Prostate gland (tissue), 2 donors: ENCODE measurements at places on chromosomes 6 and 20. TPM values are rescaled to one million over a fixed set of nuclear protein-coding genes. Genes with fewer than 3 reads are reported as not detected.

Gene MCHR2
- total RNA-seq: not detected

Gene C4A
- 32.8 TPM for total RNA-seq

DNA sequence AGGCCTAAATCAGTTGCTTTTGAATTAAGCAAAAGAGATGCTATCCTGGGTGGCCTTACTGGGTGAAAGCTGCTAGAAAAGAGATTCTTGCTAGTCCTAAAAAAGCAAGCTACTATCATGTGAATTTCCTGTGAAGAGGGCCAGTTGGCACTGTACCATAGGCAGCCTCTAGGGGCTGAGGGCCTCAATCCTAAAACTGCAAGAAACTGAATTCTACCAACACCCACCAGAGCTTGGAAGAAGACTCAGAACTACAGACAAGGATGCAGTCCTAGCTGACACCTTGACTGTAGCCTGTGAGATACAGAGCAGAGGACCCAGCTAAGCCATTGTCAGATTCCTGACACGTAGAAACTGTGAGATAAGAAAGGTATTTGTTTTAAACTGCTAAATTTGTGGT, 24.5 kb downstream of the CLIC5 start:
- H3K27ac ChIP-seq: no peak overlapping the region
- H3K27me3 ChIP-seq: no peaks in the 10 kb centered on the region
- no peak for DNase-seq
- H3K4me3 ChIP-seq: no peak overlapping the region
- no peaks in the 10 kb centered on the region for H3K36me3 ChIP-seq
- H3K4me1 ChIP-seq: no peaks in the 10 kb centered on the region

- H3K4me1 ChIP-seq: peaks cover 5% of the 10 kb centered on the region
- H3K27ac ChIP-seq: peak overlapping the region; percentile 34
- H3K36me3 ChIP-seq: no peaks in the 10 kb centered on the region
- no peaks in the 10 kb centered on the region for H3K27me3 ChIP-seq
- H3K4me3 ChIP-seq: no peak overlapping the region
- no peak for DNase-seq
Measured at GRCh38 chr20:3686421-3686820, 4.6 kb upstream of the ADAM33 start.

DNA sequence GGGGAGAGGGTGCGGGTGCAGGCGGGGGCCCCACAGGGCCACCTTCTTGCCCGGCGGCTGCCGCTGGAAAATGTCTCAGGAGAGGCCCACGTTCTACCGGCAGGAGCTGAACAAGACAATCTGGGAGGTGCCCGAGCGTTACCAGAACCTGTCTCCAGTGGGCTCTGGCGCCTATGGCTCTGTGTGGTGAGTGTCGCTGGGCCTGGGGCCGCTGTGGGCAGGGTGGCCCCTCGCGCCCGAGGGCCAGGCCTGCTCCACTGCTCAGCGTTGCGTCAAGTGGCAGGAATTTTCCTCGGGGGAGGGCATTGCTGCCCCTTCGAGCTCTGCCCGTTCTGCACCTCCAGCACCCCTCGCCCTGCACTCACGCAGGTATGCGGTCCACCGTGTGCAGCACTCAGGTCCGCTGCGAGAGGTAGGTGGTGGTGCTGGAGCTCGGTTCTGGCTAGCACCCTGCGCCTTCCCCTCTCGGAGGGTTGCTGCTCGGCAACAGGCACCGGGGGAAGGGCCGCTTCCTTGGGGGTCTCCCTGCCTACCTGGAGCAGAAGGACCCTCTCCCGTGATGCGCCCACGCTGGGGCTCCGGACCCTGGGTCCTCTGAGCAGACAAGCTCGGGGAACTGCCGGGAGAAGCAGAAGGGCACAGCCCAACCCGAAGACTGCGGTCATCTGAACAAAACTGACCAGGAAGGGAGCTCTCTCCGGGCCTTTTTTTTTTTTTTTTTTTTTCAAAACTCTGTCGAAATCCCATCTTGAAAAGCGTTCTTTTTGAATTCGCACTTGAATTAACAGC, 674 bp downstream of the MAPK14 start:
- no peaks in the 10 kb centered on the region for H3K4me1 ChIP-seq
- no peaks in the 10 kb centered on the region for H3K27me3 ChIP-seq
- peak; percentile 17 for DNase-seq

DNA sequence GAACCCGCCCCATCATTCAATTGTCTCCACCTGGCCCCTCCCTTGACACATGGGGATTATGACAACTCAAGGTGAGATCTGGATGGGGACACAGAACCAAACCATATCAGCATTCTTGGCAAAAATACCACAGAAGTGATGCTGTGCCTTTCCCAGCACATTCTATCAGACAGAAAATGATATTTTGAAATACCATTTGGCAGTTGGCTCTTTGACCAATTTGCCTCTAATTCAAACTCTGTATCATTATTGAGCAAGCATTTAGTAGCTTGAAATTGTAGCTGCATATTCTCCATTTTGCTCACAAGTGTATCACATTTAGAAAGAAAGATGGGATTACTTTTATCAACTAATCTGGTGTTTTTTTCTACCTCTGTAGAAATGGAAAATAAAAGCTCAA, 64.0 kb downstream of the PLCB1 start:
- DNase-seq: no peak
- H3K4me3 ChIP-seq: no peak overlapping the region
- H3K36me3 ChIP-seq: no peaks in the 10 kb centered on the region
- H3K27ac ChIP-seq: no peak overlapping the region

Gene WFDC5
- 1.0 TPM for total RNA-seq

Gene NMBR
- not detected for total RNA-seq

Gene SLC2A10
- 49.8 TPM for total RNA-seq

Gene PRSS16
- total RNA-seq: 15.2 TPM

GRCh38 chr20:37438464-37439222, 82.4 kb upstream of the NNAT start:
- no peak for DNase-seq
- H3K27ac ChIP-seq: no peak overlapping the region
- H3K27me3 ChIP-seq: no peaks in the 10 kb centered on the region
- H3K36me3 ChIP-seq: no peaks in the 10 kb centered on the region
- H3K4me1 ChIP-seq: no peaks in the 10 kb centered on the region
- H3K4me3 ChIP-seq: no peak overlapping the region

Gene TMX4
- total RNA-seq: 236 TPM

GRCh38 chr6:83696674-83697073, 12.2 kb downstream of the SNAP91 start:
- H3K27ac ChIP-seq: no peak overlapping the region
- H3K4me3 ChIP-seq: no peak overlapping the region
- no peaks in the 10 kb centered on the region for H3K4me1 ChIP-seq
- no peak for DNase-seq
- no peaks in the 10 kb centered on the region for H3K27me3 ChIP-seq

DNA sequence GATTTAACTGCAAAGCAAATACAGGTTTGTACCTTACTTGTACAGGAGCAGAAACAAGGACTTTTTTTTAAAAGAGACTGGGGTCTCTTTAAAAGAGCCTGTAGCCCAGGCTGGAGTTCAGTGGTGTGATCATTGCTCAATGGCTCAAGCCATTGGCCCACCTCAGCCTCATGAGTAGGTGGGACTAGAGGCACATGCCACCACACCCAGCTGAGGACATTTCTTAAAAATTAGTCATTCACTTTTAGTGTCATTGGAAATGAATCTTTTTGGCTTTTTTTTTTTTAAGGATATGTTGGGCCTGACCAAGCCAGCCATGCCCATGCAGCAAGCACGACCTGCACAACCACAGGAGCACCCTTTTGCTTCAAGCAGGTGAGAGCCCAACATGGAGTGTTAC, 16.9 kb downstream of the SEC23B start:
- no peaks in the 10 kb centered on the region for H3K27me3 ChIP-seq

- H3K27me3 ChIP-seq: no peaks in the 10 kb centered on the region
- no peak for DNase-seq
- H3K27ac ChIP-seq: peak overlapping the region; percentile 65
- peak overlapping the region; percentile 73 for H3K4me3 ChIP-seq
- no peaks in the 10 kb centered on the region for H3K36me3 ChIP-seq
Measured at GRCh38 chr20:45857882-45858216, 435 bp downstream of the ZSWIM3 start.

GRCh38 chr20:47667531-47668312, 117.6 kb downstream of the SULF2 start:
- H3K4me3 ChIP-seq: no peak overlapping the region
- H3K4me1 ChIP-seq: no peaks in the 10 kb centered on the region
- H3K27ac ChIP-seq: no peak overlapping the region
- no peaks in the 10 kb centered on the region for H3K36me3 ChIP-seq
- DNase-seq: no peak

DNA sequence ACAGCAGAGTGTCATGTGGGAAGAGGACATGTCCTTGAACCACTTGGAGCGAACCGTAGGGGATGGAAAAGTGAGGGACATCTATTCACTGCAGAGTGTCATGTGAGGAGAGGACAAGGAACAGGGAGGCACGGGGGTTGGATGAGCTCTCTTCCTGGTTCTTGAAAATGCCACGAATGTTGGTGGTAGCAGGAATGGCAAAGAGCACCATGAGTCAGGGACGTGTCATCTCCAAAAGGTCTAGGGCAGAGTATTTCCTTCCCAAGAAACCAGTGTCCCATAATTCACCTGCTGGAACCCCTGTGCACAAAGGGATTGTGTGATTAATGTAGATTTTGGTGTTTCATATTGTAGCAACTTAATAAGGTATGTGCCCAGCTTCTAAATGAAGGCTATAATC, 136.8 kb downstream of the BFSP1 start:
- no peak overlapping the region for H3K27ac ChIP-seq
- H3K4me3 ChIP-seq: no peak overlapping the region
- H3K36me3 ChIP-seq: no peaks in the 10 kb centered on the region
- no peaks in the 10 kb centered on the region for H3K4me1 ChIP-seq
- H3K27me3 ChIP-seq: no peaks in the 10 kb centered on the region

- H3K36me3 ChIP-seq: no peaks in the 10 kb centered on the region
- H3K4me1 ChIP-seq: no peaks in the 10 kb centered on the region
- H3K27me3 ChIP-seq: no peaks in the 10 kb centered on the region
- H3K4me3 ChIP-seq: no peak overlapping the region
Measured at GRCh38 chr6:107646176-107646575, 156.3 kb downstream of the SOBP start.

DNA sequence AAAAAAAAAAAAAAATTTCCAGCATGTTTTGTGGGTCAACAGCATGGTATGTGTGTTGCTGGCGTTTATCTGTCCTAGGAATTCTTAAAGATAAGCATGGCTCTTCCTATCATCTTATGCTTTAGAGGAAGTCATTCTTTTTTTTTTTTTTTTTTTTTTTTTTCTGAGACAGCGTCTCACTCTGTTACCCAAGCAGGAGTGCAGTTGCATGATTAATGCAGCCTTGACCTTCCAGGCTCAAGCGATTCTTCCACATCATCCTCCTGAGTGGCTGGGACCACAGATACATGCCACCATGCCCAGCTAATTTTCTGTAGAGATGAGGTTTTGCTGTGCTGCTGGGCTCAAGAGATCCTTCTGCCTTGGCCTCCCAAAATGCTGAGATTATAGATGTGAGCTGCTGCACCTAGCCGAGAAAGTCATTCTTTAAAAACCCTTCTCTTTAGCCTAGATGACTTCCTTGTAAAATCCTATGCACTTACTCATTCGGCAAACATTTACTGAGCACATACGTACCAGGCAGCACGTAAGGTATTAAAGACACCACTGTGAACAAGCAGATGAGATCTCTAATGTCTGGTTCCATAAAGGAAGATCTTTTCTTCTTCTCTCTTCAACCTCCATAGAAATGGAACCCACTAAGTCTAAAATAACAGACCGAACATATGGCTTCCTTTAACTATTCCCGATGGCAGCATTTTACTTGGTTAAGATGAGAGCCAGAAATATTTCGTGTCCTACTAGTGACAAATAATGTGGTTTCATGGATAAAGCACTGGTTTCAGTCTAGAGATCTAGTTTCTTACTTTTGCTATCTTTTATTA, 122.4 kb downstream of the RIN2 start:
- H3K27ac ChIP-seq: no peak overlapping the region
- peaks cover 6% of the 10 kb centered on the region for H3K4me1 ChIP-seq
- no peak overlapping the region for H3K4me3 ChIP-seq
- H3K27me3 ChIP-seq: no peaks in the 10 kb centered on the region
- no peaks in the 10 kb centered on the region for H3K36me3 ChIP-seq
- DNase-seq: peak; percentile 20

DNA sequence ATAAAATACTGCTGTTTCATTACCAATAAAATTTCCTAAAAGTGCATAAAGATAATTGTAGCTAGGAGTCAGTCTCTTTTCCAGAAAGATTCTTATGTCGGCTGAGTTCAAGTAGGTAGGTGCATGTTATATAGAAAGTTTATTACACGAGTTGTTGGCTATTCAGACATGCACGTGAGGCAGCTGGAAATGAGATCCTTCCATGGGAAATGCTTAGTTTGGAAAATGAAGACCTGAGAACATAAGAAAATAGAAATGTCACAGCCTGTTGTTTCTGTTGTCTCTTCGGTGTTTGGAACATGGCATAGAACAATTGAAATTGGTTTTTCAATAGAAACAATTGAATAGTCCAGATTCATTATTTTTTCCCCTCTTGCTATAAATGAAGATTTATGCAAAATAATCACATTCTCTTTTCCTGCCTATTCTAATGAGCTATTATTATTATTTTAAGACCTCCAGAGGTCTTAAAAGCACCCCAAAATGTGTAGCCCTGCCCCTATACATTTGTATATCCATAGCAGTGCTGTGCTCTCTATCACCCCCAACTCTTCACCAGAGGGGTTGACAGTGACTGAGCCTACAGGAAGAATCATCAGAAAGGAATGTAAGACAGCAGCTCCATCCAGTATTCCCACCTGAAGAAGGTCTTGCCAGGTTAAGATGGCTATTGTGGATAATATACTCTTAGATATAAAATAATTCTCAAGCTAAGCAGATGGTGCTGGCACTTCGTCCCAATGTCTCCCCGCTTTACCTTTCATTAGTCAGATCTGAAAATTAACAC, 82.2 kb downstream of the ZDHHC14 start:
- no peak for DNase-seq
- H3K4me1 ChIP-seq: no peaks in the 10 kb centered on the region
- no peak overlapping the region for H3K27ac ChIP-seq
- H3K27me3 ChIP-seq: no peaks in the 10 kb centered on the region
- no peaks in the 10 kb centered on the region for H3K36me3 ChIP-seq
- no peak overlapping the region for H3K4me3 ChIP-seq

- DNase-seq: no peak
- no peak overlapping the region for H3K27ac ChIP-seq
- no peaks in the 10 kb centered on the region for H3K36me3 ChIP-seq
- H3K4me1 ChIP-seq: no peaks in the 10 kb centered on the region
- no peaks in the 10 kb centered on the region for H3K27me3 ChIP-seq
Measured at GRCh38 chr6:10465629-10466499, 51.0 kb upstream of the TFAP2A start.

Gene ANKRD66
- not detected for total RNA-seq

Gene SIRPB2
- total RNA-seq: 3.2 TPM
